Kasumi-1 (cell line): ENCODE measurements at places on chromosomes 3 and 15.
A peak's percentile ranks its signal among the peaks of the same experiment; 100 is the strongest.

DNA sequence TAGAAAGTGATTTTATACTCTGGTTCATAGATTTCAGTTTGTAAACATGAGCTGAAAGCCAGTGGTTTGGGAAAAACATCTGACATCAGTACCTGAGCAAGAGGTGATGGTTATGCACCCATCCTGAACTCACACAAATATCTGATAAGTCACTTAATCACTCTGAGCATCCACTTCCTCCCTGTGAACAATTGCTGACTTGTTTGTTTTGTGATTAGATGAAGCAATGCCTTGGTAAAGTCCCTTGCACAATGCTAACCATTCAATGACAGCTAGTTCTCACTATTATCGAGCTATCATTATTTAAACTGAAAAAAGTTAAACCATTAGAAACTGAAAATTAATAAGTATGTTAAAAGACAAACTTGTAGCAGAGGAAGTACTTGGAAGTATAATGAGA lies 303.0 kb downstream of the PLOD2 start:
- no peak for DNase-seq

GRCh38 chr15:81286621-81287121 lies 37.3 kb downstream of the STARD5 start:
- DNase-seq: peak; percentile 73

GRCh38 chr3:114800272-114801031 lies 346.6 kb downstream of the ZBTB20 start:
- no peak for DNase-seq

DNA sequence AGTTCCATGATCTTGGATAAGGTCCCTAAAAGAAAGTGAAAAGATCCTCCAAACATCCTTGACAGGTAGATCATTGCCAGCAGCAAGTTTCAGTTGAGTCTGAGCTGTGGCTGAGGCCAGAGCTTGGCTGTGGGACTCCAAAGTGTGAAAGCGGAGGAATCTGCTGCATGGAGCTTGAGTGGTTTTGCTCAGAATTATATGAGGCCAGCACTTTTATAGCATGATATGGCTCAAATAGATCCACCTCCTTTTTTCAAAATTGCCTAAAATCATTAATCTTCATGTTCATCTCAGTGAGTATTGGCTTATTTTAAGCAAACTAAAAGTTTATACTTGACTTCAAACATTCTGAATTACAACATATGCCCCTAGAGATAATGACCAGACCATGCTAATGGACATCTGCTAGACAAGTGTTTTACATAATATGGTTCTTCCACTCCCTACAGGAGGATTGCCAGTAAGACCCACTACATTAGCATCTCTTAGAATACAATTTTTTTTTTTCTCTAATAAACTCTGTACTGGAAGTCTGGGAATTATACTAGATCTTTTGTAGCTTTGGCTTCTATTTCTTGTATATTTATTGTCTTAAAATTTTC lies 368.1 kb downstream of the ZPLD1 start:
- no peak for DNase-seq

DNA sequence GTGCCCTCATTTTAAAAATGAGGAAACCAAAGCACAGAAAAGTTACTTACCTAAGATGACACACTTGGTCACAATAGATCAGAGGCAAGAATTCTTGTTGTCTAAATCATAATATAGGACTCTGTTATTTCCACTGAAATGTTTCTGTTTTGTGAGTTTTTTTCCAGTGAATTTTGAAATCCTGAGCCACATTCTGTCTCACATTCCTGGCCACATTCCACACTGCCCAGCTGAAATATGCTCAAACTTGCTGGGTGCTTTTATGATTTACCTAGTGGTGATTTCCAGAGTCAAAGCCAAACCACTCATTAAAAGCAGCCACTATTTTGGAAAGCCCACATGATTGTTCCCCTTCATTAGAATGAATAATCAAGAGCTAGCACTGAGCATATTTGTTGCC lies 82.3 kb upstream of the NPHP3 start:
- no peak for DNase-seq

DNA sequence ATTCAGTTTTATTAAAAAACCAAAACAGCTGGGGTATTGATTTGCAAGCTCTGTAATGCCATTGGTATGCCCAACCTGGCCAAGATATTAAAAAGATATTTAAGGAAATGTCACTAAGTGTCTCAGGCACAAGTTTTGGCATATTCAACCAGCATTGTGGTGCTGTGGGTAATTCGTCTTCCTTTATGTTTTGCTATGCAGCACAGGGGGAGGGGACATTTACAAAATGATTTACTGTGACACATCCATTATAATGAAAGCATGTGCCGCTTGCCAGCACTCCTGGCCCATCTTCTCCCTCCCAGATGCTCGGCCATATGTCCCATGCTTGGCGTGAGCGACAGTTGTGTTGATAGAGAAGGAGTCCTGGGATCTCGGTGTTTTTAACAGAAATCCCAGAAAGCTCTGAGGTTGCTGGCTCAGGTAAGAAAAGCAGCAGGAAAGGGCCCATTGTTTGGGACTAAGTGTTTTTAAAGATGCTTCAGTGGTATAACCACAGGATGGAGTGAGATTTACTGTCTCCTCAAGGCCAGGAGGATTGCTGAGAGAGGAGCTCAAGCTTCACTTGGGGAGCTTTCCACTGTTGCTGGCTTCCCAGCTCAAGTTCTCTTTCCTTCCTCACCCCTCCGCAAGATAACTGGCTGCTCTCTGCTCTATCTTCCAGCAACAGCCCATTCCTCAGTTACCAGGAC lies 158.2 kb upstream of the TSC22D2 start:
- DNase-seq: no peak

DNA sequence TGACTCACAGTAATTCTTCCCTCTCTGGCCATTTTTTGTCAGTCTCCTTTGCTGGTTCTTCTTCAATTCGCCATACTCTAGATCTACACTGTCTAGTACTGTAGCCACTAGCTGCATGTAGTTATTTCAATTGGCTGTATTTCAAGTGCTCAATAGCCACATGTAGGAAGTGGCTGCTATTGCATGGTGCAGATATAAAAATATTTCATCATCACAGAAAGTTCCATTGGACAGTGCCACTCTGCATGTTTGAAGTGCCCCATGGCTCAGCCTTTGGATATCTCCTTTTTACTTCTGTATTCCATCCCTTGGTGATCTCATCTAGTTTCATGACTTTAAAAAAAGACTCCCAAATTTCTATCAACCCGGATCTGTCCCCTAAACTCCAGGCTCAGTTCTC lies 22.1 kb downstream of the PPP2R3A start:
- no peak for DNase-seq

DNA sequence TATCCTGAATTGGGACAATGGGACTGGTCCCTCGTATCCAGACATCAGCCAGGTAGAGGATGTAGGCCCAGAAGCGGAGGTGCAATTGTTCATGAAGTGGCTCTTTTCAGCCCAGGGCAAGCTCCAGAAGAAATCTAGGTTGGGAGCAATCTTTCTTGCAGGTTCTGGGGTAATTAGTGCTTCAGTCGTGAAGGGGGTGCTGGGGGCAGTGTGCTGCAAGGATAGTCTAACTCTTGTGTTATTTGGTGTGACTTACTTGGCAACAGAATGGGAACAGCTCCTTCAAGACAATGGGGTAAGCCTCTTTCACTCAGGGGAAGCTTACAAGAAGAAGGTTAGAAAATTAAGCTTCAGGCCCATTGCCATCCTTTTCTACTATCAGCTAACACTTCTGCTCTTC lies 273.0 kb downstream of the DIPK2A start:
- DNase-seq: no peak

DNA sequence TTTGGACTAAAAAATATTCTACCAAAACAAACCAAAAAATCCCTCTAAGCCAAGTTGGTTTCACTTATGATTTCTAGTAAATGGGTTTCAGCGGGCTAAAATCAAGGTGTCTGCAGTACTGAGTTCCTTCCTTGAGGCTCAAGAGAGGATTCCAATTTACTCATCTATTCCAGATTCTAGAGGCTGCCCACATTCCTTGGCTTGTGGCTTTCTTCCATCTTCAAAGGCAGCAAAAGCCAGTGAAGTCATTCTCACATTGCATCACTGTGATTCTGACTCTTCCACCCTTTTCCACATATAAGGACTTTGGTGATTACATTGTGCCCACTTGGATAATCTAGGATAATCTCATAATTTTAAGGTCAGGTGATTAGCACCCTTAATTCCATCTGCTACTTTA lies 48.1 kb downstream of the DPPA2 start:
- DNase-seq: no peak

DNA sequence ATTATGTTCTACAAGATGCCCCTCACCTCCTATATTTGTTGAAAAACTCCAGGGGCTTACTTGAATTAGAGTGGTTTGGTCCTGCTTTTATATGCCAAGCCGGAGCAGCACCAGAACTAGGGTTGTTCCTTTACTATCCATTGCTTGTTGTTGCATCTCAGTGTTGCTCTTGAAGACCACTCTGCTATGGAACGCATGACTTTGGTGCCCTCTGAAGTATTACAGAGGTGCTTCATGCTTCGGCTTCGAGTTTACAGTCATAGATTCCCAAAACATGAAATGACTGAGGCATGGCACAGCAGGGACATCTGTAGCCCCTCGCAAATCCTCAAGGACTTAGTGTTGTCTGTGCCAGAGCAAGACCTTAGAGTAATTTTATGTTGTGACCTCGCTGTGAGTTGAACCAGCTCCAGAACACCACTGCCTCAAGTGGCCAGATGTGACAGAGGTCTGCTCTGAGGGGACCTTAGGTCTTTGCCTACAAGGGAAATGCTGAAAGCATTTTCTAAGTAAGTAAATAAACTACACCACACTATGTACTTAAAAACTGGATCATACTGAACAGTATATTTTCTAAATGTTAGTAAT lies 67.2 kb upstream of the SIAH2 start:
- peak; percentile 43 for DNase-seq

GRCh38 chr15:52337198-52337853 lies 41.7 kb upstream of the MYO5C start:
- DNase-seq: no peak

DNA sequence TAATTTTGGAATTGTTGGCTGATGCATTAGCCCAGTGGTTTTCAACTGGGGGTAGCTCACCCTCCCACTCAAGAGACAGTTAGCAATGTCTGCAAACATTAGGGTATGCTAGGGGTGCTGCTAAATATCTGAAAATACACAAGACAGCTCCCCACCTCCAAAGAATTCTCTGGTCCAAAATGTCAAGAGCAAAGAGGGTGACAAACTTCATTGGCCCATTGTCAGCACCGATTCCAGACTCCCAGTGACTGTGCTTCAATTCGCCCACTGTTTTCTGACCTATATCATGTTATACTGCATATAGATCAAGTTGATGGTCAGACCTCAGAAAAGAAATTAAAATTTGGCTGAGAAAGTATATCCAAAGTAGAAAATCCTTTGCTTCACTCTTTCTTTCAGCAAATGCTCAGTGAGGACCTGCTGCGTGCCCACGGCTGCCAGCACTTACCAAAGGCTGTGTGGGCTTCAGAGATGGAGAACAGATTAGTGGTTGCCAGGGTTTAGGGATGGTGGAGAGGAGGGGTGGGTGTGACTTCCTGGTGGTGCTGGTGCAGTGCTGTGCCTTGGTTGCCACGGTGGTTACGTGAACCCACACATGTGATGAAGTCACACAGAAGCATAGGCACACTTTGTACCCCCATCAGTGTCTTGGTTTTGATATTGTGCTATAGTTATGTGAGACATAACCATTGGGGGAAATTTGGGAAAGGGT lies 204.0 kb downstream of the PLCL2 start:
- no peak for DNase-seq

- DNase-seq: peak; percentile 67
Measured at GRCh38 chr15:78618490-78618934, 2.3 kb downstream of the CHRNA3 start.

- DNase-seq: no peak
Measured at GRCh38 chr3:150508401-150508800, 37.9 kb downstream of the SERP1 start.

DNA sequence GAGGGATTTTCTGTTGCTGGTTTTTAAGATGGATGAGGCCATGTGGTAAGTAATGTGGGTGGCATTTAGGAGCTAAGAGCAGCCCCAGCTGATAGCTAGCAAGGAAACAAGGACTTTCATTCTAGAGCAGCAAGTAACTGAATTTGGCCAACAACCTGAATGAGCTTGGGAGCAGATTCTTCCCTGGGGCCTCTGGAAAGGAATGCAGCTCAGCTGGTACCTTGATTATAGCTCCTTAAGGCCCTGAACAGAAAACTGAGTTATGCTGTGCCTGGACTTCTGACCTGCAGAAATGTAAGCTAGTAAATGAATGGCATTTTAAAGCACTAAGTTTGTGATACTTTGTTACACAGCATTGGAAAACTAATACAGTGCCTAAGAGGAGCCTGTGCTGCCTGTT lies 565.5 kb downstream of the PDCD6IP start:
- DNase-seq: no peak

GRCh38 chr3:178808748-178809147 lies 262.9 kb downstream of the ZMAT3 start:
- no peak for DNase-seq

- DNase-seq: no peak
Measured at GRCh38 chr3:55246033-55246432, 241.1 kb downstream of the WNT5A start.

DNA sequence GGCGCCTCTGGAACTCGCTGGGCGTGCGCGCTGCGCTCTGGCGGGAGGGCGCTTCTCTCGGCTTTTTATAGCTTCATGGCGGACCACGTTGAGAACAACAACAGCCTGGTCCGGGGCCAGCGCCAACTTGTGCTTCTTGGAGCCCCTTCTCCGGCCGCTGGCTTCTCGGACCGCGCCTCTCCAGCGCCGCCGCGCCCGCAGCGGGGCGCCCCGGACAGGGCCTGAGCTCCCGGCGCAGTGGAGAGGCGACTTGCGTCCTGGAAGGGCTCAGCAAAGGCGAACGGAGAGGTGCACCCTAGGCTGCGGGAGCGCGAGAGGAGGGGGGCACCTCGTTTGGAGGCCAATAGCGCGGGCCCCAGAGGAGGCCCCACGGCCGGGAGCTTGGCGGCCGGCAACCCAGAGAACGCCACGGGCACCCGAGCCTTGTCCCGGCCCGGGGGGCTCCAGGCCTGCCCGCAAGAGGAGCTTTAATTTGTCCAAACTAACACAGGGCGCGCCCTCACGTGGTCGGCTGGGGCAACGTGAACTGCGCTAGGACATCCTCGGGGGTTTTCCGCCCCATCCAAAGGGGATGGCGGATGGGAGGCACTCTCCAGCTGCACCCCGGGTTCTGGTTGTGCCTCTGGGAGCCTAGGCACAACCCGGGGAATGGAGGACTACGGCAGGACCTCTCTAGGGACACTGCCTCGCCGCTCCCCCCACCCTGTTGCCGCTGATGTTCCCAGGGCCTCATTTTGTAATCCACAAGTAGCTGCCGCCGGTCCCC lies 37.8 kb downstream of the HMCES start:
- DNase-seq: peak; percentile 76

DNA sequence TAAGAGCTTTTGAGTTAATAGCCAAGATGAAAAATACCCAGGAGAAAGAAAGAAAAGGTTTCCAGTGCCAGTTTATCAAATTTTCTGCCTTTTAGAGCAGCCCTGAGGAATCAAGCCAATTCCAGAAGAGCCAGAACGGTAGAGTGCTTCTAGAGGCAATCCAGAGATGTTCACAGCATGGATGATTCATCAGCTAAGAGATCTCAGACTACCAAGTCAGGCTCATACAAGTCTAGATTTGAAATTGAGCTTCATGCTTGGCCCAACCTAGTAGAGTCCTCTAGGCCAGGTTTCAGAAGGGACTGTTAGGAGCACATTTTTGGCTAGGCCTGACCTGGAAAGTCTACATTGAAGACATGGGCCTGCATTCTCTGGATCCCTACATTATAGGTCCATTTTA lies 15.5 kb downstream of the WDR48 start:
- no peak for DNase-seq

- no peak for DNase-seq
Measured at GRCh38 chr3:8069471-8069870, 432.2 kb upstream of the LMCD1 start.

GRCh38 chr15:69955240-69955894 lies 142.3 kb downstream of the TLE3 start:
- DNase-seq: no peak
